Stimulated activated CD4-positive, alpha-beta T cell treated with anti-CD3 and anti-CD28 coated beads, Interleukin-1b, Interleukin-23, amount 100 ng/mL, for 48 hours (primary cell): ENCODE measurements at places on chromosomes 2 and 18.
A peak's percentile ranks its signal among the peaks of the same experiment; 100 is the strongest.

DNA sequence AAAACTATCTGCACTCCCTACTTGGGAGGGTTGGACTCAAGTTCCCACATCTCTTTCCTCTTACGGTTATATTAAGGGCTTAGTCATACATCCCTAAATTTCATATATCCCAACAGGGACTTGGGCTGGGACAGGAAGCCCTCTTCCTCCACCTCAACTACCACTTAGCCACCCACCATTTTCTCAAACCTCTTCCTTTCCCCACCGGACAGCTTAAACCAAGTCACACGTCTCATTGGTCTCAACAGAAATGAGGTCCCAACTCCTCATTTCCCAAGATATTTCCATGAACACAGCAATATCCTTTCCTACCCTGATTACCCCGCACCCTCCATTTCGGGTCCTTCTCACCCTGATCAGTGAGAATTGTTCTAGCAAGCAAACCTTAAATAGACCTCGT, 736 bp downstream of the ZSCAN30 start:
- DNase-seq: no peak

DNA sequence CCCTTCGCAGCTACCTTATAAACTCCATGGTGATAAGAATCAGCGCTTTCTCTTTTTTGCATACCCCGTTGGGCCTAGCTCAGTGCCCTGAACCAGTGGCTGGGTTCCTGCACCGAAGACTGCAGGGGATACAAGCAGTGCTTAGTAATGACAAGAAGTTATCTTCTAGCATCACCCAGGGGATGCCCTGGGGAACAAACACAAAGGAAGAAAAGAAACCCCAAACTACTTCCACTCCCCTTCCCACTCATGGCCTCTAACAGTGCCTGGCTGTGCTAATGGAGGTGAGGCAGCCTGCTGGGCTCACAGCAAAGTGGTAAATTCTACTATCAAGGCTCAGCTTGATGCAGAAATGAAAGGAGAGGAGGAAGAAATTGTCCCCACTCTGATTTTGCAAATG, 314.7 kb downstream of the TXNL1 start:
- no peak for DNase-seq

DNA sequence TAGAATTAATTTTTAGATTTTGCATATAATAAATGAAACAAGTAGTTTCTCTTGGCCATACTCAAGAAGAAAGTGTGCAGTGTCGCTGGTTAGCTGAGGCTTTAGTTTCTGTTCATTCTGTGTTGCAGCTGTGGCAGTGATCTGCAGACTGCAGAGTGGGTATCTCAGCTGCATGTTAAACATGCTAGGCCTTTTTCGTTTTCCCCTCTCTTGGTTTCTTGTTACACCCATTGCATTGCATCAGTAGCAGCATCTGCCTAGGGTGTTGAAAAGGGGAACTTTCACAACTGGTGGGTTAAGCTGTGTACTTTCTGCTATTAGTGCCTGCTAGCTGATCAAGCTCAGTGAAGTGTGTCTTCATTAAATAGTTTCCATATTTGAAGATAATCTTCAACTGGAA, 51.3 kb downstream of the ACSL3 start:
- no peak for DNase-seq

DNA sequence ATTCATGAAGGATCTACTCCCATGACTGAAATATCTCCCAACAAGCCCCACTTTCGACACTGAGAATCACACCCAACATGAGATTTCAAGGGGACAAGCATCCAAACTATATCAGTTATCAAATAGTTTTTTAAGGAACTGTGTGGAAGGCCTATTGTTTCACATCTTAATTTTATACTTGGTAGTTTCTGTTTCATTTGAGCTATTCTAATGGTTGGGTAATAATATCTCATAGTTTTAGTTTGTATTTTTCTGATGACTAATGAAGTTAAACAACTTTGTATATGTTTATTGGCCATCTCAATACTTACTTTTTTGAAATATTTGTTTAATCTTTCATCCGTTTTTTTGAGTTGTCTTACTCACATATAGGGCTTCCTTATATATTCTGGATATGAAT, 135.0 kb downstream of the SCG2 start:
- no peak for DNase-seq

DNA sequence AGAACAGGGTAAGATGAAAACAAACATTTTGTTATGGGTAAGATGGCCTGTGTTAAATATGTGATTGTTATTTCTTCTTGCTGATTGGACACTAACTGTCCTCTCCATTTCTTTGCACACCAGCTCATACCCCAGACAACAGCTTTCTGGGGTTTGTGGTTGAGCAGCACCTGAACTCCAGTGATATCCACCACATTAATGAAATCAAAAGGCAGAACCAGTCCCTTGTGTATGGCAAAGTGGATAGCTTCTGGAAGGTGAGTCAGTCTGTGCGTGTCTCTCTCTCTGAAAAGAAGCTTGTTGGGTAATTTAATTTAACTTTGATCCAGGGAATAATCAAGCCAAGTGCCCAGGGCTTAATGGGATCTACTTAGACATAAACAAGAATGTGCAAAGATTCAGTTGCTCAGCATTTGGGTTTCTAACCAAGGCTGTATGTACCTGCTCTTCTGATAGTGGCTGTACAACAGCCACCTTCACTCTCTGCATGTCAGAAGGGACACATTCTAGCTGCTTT, 108.3 kb downstream of the MGAT5 start:
- no peak for DNase-seq

- DNase-seq: no peak
Measured at GRCh38 chr2:109305490-109306167, 176.6 kb downstream of the SH3RF3 start.

- no peak for DNase-seq
Measured at GRCh38 chr2:119005555-119005954, 63.6 kb downstream of the MARCO start.

- no peak for DNase-seq
Measured at GRCh38 chr2:169509298-169509885, at the start of gene KLHL41. KLHL41 (plus strand) TSS chr2:169509702; CDS start chr2:169509779, 77 bp downstream.

- DNase-seq: no peak
Measured at GRCh38 chr2:205405752-205406151, 276.5 kb upstream of the NRP2 start.

- peak; percentile 57 for DNase-seq
Measured at GRCh38 chr2:197286805-197287595, 23.6 kb downstream of the ANKRD44 start.

GRCh38 chr2:191202881-191203397, 42.3 kb upstream of the MYO1B start:
- peak; percentile 14 for DNase-seq

DNA sequence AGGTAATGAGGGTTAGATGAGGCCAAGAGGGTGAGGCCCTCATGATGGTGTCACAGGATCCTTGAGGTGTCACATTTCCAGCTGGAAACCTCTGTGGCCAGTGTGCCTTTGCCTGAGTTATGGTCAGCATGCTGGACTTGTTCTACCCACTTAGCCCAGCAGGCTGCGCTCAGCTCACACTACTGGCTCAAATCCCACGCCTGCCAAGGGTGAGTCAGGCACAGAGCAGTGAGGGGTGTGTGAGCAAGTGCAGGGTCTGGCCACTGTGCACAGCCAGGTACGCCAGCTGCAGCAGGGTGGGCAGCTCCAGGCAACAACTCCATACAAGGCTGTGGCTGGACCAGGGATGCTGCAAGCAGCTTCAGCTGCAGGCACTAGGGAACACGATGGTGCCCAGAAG, 616.6 kb upstream of the FSHR start:
- no peak for DNase-seq

DNA sequence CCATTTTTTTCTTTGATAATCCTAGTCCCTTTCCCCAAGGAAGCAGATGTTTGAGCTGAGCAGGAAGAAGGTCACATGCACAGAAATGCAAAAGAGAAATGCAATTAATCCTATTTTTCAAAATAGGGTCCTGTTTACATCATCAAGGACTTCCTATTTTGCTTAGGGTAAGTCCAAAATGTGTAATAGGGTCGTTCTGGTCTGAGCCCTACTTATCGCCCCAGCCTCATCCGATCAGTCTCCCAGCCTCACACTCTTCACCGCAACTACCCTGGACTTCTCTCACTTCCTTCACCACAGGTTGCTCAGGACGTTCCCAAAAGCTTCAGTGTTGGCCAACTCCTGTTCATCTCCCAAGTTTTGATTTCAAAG, 32.8 kb downstream of the FOSL2 start:
- no peak for DNase-seq

GRCh38 chr2:164792316-164793170, 49.1 kb downstream of the COBLL1 start:
- DNase-seq: no peak

- DNase-seq: no peak
Measured at GRCh38 chr18:26459340-26459739, 89.0 kb downstream of the KCTD1 start.

DNA sequence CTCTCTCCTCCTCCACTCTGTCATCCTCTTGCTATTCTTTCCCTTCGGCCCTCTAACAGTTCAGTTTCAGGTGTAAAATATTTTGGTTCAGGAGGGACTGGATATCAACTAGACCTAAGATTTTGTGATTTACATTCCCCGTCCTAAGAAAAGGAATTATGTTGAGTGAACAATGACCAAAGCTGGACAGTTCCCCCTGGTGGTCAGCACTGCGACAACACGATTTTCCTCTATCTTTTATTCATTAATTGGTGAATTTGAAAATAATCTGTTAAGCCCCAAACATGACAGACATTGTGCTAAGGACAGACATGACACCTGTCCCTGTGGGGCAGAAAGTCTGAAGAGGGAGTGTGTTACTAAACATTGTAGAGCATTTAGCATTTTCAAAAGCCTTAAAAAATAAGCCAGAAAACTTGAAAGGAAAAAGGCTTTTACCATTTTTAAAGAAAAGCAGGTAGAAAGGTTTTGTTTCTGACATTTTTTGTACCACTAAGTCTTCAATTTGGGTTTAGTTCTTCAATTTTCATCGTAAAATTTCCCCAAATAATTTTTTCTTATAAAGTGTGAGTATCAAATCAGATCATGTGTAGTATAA, 28.4 kb upstream of the GTF2A1L start:
- no peak for DNase-seq

DNA sequence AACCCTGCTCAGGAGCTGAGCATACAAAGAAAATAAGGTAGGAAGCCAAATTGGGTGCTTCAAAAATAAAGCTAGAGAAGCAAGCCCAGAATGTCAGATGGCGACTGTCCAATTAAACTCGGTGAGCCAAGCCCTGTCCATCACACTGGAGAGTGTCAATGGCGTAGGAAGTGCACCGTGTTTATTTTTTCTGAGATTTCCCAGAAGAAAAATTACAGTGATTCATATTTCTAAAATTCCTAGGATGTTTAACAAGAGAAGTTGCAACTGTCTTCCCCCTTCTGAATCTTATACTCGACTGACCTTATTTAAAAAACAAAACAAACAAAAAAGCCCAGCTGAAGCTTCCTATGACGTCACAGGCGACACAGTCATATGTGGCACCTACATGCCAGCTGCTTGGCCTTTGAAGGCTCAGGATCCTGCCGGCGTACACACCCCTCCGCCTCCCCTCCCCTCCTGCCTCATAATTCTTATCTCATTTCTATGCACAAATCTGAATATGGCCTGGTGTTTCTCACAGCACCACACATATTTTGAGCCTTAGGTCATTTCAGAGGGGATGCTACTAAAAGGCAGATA, 60.8 kb downstream of the MBP start:
- peak; percentile 62 for DNase-seq

GRCh38 chr2:8835279-8835678, 2.1 kb downstream of the KIDINS220 start:
- DNase-seq: no peak

GRCh38 chr2:239778861-239779558, 246.1 kb downstream of the NDUFA10 start:
- no peak for DNase-seq

DNA sequence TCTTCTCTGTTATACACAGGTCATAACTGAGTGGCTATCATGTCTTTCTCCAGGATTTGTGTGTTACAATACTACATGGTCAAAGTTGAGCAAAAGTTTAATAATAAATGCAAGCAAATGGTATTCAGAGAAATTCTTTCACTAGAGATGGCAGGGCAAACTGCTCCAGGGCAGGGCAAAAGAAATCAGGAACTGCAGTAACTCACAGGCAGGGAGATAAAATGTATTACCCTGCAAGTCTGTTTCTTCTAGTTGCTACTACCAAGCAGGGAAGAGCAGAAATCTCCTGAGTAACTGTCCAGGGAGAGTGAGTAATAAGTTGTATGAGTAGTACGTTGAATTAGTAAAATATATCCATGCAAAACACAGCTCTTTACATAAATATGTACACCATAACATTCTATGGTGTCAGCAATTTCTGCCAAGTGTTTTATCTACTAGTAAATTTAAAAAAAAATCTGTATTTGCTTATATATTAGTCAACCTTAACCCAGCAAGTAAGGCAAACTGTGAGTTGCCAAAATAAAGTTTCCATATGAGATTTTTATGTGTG, 404.1 kb downstream of the ZEB2 start:
- no peak for DNase-seq

DNA sequence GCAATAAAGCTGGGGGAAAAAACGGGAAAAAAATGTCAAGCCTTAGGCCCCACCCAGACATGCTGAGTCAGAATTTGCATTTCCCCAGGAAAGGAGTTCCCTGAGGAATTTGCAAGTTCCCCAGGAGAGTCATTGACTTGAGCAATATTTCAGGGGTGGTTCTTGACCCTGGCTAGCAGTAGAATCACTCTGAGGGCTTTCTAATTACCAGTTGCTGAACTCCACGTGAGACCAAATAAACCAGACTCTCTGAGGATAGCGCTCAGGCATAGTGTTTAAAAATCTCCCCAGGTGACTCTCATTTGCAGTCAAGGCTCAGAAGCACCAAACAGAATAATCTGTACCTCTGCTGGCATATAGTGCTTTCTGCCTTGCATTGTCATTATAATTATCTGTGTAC, 48.7 kb downstream of the C1QL2 start:
- no peak for DNase-seq

- DNase-seq: no peak
Measured at GRCh38 chr2:9244985-9245544, 38.5 kb downstream of the ASAP2 start.

DNA sequence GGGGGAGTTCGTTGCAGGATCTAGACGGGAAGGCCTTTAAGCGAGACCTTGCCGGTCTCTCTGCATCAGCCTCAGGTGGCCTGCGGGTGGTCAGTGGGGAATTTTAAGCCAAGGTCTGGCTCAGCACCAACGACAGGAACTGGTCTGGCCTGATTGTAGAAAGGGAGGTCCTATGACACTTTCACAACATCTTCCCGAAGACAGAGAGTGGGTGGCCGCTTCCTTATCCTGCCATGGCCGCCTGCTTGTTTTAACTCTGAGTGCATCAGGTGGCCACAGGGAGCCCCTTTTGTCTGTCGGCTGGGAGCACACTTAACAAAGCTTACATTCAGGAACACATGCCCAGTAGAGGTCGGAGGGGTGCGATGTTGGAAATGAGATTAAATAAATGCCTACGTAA, 363.7 kb upstream of the MYT1L start:
- DNase-seq: no peak
